ENCODE measurements at places on chromosomes 4 and X. TPM values are rescaled to one million over a fixed set of nuclear protein-coding genes. Genes with fewer than 3 reads are reported as not detected.

DNA sequence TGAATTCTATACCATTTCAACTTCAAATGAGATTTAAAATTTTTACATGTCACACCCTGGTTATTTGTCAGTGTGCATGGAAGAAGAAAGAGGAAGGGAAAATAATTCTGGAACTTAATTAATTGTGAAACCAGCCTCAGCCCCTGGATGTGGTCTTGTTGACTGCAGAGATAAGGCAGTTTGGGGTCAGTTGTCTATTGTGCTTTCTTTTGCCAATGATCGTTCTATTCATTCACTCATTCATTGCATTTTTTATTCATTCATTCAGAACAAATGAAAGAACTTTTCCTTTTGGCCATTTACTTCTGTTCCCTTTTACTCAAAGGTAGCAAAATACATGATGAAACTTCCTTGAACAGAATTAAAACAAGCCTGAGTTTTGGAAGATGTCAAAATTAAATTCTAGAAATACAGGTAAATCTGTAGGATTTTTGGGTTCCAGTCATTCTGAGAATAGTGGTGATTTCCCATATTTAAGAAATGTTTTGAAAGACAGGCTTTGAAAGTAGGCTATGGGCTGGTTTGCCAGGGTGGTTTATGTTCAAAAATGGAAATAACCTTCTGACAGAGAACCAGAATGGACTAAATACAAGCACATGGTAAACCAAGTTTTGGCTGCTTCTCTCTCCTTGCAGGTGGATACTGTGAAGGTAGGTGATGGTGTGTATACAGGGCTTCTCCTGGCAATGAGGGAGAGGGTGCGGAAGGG lies 35.7 kb downstream of the PARM1 start:
- no peak for ATAC-seq

DNA sequence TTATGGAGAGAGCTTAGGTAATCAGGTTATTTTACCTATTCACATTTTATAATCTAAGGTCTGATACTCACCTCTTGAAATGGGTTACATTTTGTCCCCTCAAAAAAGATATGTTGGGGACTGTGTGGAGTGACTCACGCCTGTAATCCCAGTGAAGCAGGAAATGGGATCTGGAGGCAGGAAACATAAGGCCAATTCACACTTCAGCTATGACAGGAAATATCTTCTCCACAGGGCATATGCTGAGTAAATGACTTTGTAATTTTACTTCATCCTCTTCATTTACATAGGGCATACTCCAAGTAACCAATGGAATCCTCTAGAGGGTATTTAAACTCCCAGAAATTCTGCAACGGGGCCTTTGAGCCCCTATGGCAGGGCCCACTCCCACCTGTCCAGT lies 54.8 kb upstream of the ZMAT1 start:
- no peak for ATAC-seq

- ATAC-seq = no peak
Measured at GRCh38 chr4:24416293-24416692, 168.1 kb downstream of the DHX15 start.

- peak; percentile 88 for ATAC-seq
Measured at GRCh38 chr4:38382520-38382919, 281.5 kb upstream of the KLF3 start.

MSANTD1 gene
- 2.3 TPM for total RNA-seq

IL2RG gene
- 0.71 TPM for total RNA-seq

GPRASP3 gene
- total RNA-seq = 9.1 TPM

- no peak for ATAC-seq
Measured at GRCh38 chr4:121096629-121097028, 24.3 kb upstream of the NDNF start.

DNA sequence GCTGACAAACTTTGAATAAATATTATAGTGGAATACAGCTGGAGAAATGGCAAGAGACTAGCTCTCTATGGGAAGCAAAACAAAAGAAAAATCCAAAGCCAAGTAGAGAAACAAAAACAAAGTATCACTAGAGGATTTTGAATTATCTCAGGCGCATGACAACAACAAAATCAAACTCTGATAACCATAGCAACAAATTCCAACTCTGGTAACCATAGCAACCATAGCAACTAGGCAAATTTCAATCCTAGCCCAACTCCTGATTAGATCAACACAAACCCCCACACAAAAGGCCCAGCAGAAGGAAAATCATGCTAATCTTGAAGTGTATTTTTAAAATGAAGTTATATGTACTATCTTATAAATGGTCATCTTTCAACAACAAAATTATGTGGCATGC lies 98.4 kb upstream of the MAGEE2 start:
- no peak for ATAC-seq

GRCh38 chr4:177246641-177247584 lies 62.8 kb upstream of the NEIL3 start:
- ATAC-seq = no peak

UNC5C gene
- 12.9 TPM for total RNA-seq

DNA sequence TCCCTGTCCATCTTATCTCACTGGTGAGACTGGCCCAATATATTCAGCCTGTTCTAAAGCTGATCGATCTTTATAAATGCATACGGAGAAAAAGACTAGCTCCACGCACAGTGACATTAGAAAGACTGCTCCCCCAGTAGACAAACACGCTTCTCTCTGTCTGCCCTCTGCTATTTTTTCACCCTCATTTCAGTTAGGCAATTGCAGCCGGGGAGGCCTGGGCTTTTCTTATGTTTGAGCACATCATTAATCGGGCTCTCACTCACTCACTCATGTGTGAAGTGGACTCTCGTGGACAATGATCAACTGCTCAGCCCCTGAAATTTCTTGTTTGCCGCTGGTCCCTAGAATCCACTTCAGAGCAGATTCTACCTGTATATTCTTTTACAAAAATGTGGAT lies 824.7 kb upstream of the TENM3 start:
- ATAC-seq = peak; percentile 82

DNA sequence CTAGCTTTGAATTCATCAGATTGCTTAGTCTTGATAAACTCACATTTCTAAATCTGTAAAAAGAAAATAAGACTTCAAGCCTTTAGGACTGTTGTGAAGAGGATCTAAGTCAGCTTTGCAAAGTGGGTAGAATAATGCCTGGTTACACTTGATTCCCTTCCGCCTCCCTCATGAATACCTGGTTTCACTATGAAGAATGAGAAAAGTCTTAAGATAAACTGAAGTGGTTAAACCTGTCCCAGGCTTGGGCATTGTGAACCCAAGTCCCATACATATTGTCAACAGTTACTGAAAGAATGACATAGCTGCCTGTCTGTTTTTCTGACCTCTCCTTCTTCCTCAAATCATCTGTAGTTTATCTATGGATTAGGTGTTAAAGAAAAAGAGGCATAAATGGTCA lies 16.7 kb upstream of the GBA3 start:
- no peak for ATAC-seq

- peak; percentile 72 for ATAC-seq
Measured at GRCh38 chr4:128461291-128462102, 173.9 kb upstream of the PGRMC2 start.

GRCh38 chr4:88420844-88421243 lies 36.1 kb upstream of the HERC5 start:
- ATAC-seq = no peak

DNA sequence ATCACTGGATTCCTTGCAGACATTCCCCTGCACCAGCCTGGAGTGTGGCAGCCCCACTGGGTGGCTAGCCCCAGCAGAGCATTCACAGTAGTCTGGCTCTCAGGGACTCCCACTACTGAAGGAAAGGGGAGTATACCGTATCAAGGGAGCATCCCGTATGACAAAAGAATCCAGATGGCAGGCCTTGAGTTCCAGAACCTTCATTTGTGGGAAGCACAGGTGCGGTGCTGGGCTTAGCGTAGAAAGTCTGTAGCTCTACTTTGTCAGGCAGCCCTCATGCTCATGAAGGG lies 79.6 kb downstream of the CENPC start:
- no peak for ATAC-seq

DNA sequence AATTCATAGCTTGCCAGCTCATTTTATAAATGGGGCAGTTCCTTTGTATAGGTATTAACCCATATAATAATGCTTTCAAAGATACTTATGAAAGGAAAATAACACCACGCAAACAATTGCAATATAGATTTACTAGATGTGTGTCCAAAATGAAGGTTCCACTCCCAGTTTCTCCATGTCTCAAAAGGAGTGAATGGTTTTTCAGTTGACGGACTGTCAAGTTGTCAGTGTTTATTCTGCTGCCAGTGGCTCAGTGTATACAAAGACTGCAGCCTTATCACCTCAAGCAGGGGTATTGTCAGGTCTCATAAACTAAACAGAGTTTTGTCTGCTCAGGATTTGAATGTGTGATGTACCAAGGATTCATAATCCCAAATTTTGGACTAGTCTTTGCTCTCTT lies 585.3 kb upstream of the ATOH1 start:
- ATAC-seq = no peak

- ATAC-seq = no peak
Measured at GRCh38 chrX:54181202-54181953, 1.7 kb downstream of the FAM120C start.

DNA sequence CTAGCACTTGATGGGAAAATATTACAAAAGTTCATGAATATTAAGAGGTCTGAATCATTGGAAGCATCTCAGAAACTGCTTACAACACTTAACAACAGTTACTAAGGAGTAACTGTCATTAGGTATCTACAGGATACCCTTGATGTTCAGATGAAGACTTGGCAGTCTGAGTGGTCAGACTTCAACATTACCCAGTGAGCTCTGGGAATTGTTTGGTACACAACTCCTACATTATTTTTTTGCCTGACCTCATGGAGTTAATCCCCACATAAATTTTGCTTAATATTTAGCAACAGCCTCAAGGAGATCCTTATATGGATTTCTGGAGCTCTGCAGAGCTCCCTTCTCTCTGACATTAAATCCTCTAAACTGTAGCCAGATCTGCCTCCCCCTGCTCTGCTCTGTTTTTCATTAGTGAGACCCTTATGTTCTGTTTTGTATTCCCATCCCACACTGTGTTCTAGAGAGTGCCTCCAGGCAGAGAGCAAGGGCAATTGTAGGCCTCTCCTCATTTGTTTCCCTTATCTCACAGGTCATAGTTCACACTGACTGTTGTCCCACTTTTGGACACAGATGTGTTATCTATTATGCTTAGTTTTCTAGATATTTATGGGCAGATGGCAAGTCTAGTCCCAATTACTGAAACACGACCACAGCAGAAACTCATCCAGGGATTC lies 368.8 kb downstream of the GASK1B start:
- no peak for ATAC-seq

Data from motor neuron (in vitro differentiated cells).